HFF-Myc (cell line): ENCODE measurements at places on chromosomes 7 and 10.

GRCh38 chr10:128295003-128295402, 168.8 kb upstream of the MKI67 start:
- no peak for DNase-seq

DNA sequence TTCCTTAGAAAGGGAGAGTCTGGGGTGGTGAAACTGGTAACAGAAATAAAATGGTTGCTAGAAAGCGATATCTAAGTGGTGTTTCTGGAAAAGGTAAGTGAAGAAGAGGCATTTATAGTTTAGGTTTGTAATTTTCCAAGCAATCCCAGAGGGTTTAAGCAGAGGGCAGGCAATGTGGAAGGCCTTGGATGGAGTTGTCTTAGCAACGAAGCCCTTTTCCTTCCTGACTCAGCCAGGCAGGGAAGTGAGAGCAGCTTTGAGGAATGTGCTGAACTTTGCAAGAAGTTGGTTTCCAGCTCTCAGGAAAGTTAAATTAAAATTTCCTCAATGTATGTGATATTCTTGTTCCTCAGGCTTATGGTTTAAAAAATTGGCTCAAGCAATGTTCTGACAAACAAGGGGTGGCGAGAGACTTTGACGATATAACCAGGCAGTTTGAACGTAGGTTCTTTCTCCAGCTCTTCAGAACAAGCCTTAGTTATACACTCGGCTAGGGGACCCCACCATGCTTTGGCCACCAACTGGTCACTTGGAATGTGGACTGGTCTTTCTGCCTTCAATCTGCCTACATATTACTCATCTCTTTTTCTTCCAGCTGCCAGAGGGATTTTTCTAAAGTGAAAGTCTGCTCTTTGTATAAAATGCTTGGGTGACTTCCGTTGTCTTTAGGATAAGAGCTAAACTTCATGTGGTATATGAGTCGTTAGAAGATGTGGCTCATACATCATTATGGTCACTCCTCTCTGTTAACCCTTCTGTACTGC, 66.9 kb upstream of the SLC25A13 start:
- peak; percentile 20 for DNase-seq

DNA sequence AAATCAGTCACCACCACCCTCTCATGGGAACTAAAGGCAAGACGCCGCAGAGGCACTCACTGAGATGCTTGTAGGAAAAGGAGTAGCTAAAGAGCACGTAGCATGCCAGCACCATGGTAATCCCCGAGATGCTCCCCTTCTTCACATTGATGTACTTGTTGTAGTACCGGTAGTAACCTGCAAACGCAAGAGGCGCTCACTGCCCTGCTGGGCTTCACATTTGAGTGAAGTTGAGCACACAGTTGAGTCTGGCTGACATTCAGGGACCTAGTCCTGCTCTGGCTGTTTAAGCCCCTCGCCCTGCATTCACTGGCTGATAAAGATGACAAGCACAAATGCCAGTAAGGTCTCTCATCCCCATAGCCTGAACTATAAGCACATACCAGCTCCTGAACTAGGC, 6.9 kb downstream of the ATP5MF start:
- DNase-seq: no peak

- DNase-seq: no peak
These were observed 1.1 kb downstream of the NDST2 start for GRCh38 chr10:73810358-73810734.

GRCh38 chr10:124517931-124518330, 56.3 kb downstream of the LHPP start:
- DNase-seq: no peak

- DNase-seq: no peak
These were observed 10.5 kb upstream of the MTPAP start for GRCh38 chr10:30359373-30360206.

DNA sequence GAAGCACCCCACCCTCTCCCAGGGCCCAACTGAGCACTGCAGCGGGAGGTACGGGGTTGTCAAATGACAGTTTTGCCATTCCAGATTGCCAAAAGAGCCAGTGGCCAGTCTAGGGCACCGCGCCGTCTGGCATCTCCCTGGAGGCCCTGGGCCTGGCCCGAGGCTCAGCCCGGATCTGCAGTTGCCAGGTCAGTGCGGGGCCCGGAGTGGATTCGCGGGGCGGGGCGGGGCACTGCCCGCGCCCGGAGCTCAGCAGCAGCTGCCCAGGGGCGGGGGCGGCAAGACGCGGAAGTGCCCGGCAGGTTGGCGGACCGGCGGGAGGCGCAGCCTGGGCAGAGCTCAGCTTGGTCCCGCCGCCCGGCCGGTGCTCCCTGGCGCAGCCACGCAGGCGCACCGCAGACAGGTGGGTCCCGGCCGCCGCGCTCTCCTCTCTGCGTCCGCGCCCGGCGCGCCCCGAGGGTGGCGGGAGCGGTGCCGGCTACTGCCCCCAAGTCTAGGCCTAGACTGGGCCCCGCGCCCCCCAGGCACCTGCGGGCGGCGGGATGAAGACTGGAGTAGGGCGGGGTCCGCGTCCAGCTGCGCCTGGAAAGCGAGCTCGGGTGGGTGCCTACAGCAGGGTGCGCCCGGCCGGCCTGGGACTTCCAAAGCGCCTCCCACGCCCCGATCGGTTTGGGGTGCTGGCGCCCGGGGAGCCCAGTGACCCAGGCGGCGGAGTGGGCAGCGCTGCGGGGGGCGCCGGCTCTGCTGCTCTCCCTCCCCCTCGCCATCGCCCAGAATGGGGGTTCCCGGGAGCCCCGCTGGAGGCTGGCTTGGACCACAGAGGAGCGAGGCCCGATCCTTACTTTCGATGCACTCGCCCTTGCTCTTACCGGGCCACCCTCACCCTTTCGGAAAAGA, at the start of gene IRF5:
Gene IRF5 (plus strand): TSS at position 281 of the 897 bp plus-strand sequence. CDS start 4,155 bp downstream, outside the sequence.
- no peak for DNase-seq

GRCh38 chr7:13041368-13041988, 354.0 kb downstream of the ARL4A start:
- no peak for DNase-seq

DNA sequence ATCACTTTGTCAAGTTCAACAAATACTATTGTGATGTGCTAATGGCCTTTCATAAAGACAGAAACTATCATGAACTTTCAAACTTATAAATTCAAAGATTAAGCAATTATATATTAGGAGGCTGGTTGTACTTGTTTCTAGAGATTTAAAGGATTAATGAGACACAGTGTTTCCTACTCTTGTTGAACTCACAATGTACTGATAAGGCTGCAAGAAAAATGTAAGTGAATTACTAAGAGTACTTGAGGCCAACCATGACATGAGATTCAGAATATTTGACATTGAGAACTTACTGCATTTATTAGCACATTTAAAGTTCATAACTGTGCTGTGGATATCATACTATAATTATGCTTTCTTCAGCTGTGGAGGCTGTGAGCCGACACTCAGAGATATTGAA, 1210.5 kb upstream of the SORCS1 start:
- no peak for DNase-seq

- no peak for DNase-seq
These were observed 65.1 kb downstream of the MINDY3 start for GRCh38 chr10:15795036-15795792.

- DNase-seq: no peak
These were observed 9.3 kb downstream of the KCNH2 start for GRCh38 chr7:150968734-150969372.

- no peak for DNase-seq
These were observed 34.8 kb upstream of the CARD11 start for GRCh38 chr7:3078514-3078913.

GRCh38 chr10:72421885-72422540, 67.3 kb upstream of the DNAJB12 start:
- DNase-seq: no peak

- peak; percentile 50 for DNase-seq
These were observed 166.2 kb downstream of the CPEB3 start for GRCh38 chr10:92124616-92125143.

GRCh38 chr7:7765422-7765821, 47.0 kb upstream of the RPA3 start:
- DNase-seq: no peak

GRCh38 chr7:65924193-65924592, 51.3 kb downstream of the VKORC1L1 start:
- no peak for DNase-seq

DNA sequence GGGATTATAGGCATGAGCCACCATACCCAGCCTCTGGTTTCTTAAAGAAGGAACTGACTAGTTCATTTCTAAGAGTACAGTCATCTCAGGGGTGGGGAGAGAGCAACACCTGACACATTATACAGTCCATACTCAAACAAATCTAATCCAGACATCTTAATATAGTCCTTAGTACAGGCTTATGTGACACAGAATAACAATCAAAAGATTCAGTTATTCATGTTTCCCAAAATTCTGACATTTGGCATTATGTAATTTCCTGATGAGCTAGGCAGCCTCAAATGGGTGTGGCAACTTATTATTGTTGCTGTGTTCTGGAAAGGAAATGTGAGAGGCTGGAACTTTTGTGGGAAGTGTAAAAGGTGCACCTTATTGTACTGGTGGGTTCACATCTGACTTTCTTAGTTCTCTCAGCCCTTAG, 116.3 kb downstream of the WDFY4 start:
- DNase-seq: no peak

GRCh38 chr7:26213807-26214515, 12.4 kb downstream of the CBX3 start:
- no peak for DNase-seq

GRCh38 chr10:129657297-129658017, 190.4 kb downstream of the MGMT start:
- DNase-seq: no peak

DNA sequence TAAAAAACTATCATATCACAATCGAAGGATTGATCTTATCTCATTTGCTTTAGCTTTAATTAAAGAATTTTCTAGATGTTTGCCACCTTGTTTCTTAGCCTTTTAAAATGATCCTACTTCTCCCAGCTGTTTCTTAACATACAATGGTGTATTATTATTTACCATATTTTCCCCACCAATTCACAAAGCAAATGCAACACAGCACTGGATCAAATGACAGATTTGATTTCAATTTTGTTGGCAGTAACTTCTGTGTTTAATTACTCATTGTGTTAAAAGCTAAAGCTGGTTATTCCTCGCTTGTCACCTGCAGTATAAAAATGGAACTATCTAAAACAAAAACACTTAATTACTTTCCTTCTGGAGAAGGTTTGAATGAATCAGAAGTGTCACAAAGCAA, 19.6 kb downstream of the SVIL start:
- no peak for DNase-seq

DNA sequence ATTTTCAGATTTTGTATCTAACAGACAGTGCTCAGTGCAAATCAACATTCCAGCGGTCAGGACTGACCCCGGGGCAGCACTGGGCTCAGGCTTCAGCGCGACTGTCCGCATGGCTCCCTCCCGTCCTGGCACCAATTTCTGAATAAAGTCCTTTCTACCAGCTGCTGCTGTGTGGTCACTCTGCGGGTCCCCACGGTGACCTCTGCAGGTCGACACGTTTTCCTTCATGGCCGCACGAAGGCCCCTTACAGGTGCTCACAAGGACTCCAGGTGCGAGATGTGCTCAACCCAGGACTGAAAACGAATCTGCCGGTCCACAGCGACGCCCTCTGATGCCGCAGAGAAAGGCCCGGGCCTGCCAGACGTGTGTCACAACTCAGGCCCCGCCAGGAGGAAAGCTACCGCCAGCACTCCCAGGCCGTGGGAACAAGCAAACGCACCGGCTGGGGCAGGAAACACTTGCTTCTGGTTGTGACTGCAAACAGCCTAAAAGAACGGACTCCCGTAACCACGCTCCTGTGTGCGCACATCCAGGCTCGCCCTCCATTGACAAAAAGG, 3.7 kb upstream of the UTF1 start:
- no peak for DNase-seq

GRCh38 chr7:94396596-94396995, 1.9 kb downstream of the COL1A2 start:
- DNase-seq: no peak

DNA sequence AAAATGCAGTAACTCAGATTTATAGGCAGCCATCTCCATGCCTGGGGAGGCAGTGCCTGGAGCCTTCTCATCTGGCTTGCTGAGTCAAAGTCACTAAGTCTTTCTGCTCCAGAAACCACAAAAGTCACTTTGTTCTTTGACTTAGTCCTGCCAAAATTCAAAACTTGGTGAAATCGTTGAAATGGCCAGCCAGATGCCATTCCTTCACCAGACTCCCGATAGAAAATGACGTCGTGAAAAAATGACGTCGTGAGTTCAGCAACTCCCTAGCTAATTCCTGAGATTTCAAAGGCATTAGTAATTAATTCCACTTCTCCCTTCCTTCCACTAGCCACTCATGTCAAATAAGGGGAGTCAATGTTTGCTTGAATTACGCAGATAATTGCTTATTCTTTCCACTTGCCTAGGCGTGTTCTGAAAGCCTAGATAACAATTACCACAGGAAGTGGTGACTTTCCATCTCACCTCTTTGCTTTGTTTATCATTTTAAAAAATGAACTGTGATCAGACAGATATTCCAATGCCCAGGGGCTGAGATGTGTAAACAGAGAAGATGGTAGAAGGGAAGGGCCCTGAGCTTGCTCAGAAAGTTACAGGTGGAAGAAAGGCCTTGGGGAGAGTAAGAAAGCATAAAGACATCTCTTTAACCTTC, 48.5 kb upstream of the OSBPL3 start:
- DNase-seq: peak; percentile 79

DNA sequence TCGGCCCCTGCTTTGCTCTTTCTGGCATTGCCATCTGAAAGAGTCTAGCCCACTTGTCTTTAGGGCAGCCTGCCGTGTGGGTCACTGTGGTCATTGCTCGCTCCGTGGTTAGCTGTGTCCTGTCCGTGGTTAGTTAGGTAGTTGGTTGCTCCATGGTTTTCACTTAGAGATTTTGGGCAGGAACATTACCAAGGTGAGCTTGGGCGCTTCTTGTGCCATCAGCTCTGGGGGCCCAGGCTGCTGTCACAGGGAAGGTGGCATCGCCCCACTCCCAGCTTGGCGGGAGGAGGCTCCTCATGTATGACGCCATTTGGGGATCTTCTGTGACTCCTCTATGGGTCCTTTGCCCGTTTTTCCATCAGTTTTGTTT, 53.1 kb downstream of the INPP5A start:
- no peak for DNase-seq

GRCh38 chr7:137987968-137988367, 13.9 kb downstream of the CREB3L2 start:
- DNase-seq: no peak

GRCh38 chr7:157080111-157080730, 58.5 kb upstream of the UBE3C start:
- no peak for DNase-seq

DNA sequence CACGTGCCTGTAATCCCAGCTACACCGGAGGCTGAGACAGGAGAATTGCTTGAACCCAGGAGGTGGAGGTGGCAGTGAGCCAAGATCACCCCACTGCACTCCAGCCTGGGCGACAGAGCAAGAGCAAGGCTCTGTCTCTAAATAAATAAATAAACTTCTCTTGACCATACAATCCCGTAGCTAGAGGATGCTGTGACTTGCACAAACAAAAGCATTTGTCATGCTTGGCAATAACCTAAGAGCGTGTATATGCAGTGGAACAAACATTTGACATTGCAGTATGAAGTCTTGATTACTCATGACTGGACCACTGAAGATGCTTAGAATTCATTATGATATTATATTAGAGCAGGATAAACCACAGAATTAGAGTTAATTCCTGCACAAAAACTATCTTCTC, 1.4 kb upstream of the C7orf57 start:
- DNase-seq: no peak

- no peak for DNase-seq
These were observed 103.5 kb upstream of the FAM3C start for GRCh38 chr7:121499624-121500023.

GRCh38 chr7:69849268-69849667, 251.0 kb downstream of the AUTS2 start:
- no peak for DNase-seq

- DNase-seq: no peak
These were observed 106.0 kb upstream of the PDCD4 start for GRCh38 chr10:110765513-110766319.
